Sigmoid colon (tissue), 7 donors: ENCODE measurements at places on chromosomes 2 and 18. TPM values are rescaled to one million over a fixed set of nuclear protein-coding genes. Genes with fewer than 3 reads are reported as not detected.

The INHA gene
- 0.36 TPM for total RNA-seq

GRCh38 chr2:88636026-88636425 is 8.8 kb upstream of the EIF2AK3 start:
- no peak for DNase-seq
- H3K4me3 ChIP-seq: no peak overlapping the region
- no peaks in the 10 kb centered on the region for H3K4me1 ChIP-seq
- no peaks in the 10 kb centered on the region for H3K36me3 ChIP-seq

DNA sequence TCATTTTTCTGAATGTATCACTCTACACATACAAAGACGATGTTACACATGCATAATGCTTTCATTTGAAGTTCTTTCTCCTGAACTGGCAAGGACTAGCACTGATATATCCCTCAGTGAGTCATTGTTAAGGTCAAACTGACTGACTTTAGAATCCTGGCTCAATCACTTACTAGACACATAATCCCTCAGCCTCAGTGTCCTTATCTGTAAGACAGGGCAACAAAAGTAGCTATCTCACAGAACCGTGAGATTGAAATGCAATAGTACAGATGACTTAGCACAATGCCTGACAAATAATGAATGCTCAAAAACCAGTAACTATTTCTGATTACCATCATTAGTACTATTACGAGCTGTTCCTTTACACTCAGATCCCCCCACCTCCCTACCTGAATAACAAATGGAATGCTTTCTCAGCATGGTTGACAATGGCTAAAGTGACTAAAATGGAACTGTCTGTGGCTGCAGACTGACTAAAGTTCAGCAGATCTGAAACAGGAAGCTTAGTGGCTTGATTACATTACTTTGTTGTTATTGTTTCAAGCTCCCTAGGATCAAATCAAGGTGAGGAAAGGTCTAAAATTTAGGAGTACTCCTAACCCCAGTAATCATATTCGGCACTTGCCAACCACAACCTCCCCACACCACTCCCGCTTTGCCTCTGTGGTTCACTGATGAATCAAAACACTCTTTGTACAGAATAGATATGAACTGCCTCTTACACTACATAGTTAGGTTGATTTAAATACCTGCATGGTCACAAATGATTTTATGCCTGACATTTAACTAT is 35.8 kb upstream of the CACNB4 start:
- no peaks in the 10 kb centered on the region for H3K27me3 ChIP-seq
- no peak for DNase-seq
- H3K4me1 ChIP-seq: no peaks in the 10 kb centered on the region
- peaks cover 25% of the 10 kb centered on the region for H3K36me3 ChIP-seq
- no peak overlapping the region for H3K27ac ChIP-seq

DNA sequence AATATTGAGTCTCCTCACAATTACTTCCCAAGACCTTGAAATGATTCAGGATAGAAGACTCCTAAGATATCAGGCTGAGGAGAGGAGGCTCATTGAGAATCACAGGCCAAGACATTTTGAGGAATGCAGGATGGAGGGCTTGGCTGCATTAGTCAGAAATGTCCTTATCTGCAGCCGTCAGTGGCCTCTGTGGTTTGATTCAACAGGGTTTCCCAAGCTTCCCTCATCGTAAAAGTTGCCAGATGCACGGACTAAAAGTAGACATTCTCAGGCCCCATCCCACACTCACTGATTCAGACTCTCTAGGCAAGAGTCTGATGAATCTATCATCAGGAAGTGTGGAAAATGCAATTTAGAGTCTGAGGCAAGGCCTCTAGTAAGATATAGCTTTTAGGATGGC is 34.0 kb upstream of the TMEM178A start:
- no peaks in the 10 kb centered on the region for H3K27me3 ChIP-seq
- H3K36me3 ChIP-seq: no peaks in the 10 kb centered on the region

The ADCYAP1 gene
- total RNA-seq: 1.7 TPM

- H3K36me3 ChIP-seq: peaks cover 5% of the 10 kb centered on the region
- H3K27ac ChIP-seq: no peak overlapping the region
- H3K27me3 ChIP-seq: no peaks in the 10 kb centered on the region
- no peak for DNase-seq
- no peak overlapping the region for H3K4me3 ChIP-seq
- no peaks in the 10 kb centered on the region for H3K4me1 ChIP-seq
These were observed 50.1 kb downstream of the ST3GAL5 start for GRCh38 chr2:85838641-85839040.
